Activated CD4-positive, alpha-beta T cell treated with anti-CD3 and anti-CD28 coated beads, Interleukin-2, Interleukin-6, amounts not matched to agents 100 ng/mL and 50 ng/mL, durations not matched to agents 16 hours and 8 hours (primary cell): ENCODE measurements at places on chromosomes 1 and 21.
A peak's percentile ranks its signal among the peaks of the same experiment; 100 is the strongest.

- DNase-seq = no peak
Observed at GRCh38 chr1:170354690-170355089, 177.3 kb upstream of the GORAB start.

GRCh38 chr1:55654750-55655149 is 439.6 kb upstream of the USP24 start:
- no peak for DNase-seq

GRCh38 chr1:64663668-64664067 is 81.2 kb upstream of the RAVER2 start:
- peak; percentile 28 for DNase-seq

GRCh38 chr21:45590246-45590725 is 48.0 kb upstream of the SLC19A1 start:
- peak; percentile 87 for DNase-seq

- DNase-seq = no peak
Observed at GRCh38 chr1:37052120-37052519, 17.8 kb upstream of the GRIK3 start.

GRCh38 chr1:234000557-234001041 is 96.1 kb downstream of the SLC35F3 start:
- no peak for DNase-seq

DNA sequence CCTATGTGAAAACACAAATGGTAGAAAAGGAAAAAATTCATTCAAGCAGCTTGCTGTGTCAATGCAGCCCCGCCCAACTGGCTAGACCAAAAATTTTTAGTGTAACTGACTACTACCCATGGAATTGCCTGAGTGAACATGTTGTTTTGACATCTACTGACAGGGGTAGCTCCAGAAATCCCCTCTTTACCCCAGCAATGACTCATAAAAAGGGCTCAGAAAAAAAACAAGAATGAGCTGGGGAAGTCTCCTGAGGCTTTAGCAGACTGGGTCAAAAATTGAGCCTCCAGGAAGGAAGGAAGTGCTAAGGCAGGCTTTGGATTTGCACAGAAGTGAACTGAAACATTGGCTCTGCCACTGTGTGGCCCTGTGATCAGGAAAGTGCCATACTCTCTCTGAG is 24.4 kb upstream of the FGGY start:
- DNase-seq = peak; percentile 20

DNA sequence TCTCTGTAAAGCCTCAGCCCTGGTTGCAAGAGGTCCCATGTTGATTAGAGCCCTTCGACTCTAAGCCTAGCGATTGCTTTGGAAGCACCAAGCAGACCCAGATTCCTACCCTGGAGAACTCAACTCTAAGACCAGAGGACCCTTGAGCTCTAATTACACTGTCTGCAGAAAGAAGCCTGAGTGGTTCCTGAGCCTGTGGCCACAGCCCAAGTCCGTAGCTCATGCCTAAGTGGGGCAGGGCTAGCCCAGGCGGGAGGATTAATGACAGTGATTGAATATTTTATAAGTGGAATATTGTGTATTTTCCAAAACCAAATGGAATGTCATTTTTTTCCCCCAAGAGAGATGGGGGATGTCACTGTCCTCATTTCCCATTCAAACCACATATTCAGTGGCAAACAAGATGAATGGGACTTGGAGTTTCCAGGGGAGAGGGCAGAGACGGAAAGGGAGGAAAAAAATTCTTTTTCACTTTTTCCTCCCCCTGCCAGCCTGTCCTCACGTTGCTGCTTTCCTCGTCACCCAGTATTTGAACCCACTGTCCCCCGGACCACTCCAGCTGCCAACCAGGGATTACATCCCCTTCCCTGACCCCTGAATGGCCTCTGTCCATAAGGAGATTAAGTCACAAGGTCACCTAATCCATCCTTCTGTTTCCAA is 79.6 kb upstream of the CTTNBP2NL start:
- DNase-seq = no peak

- no peak for DNase-seq
Observed at GRCh38 chr1:101566883-101567538, 330.2 kb downstream of the S1PR1 start.

DNA sequence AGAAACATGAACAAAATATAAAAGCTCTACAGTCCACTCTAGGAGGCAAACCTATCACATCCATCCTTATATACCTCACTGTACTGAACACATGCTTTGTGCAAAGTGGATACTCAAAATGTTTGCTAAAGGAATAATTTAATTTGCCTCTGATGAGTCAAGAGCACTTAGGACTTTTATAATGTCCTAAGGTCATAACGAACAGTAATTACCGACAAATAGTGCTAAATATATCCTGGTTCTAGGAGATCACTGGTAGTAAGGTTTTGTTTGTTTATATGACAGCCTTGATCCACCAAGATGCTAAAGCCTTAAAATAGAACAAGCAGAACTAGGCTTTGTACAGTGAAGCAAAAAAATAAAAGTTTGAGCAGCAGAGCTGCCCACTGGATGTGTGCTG is 70.6 kb downstream of the GADD45A start:
- DNase-seq = no peak

GRCh38 chr1:170568197-170568596 is 36.2 kb downstream of the GORAB start:
- DNase-seq = no peak

DNA sequence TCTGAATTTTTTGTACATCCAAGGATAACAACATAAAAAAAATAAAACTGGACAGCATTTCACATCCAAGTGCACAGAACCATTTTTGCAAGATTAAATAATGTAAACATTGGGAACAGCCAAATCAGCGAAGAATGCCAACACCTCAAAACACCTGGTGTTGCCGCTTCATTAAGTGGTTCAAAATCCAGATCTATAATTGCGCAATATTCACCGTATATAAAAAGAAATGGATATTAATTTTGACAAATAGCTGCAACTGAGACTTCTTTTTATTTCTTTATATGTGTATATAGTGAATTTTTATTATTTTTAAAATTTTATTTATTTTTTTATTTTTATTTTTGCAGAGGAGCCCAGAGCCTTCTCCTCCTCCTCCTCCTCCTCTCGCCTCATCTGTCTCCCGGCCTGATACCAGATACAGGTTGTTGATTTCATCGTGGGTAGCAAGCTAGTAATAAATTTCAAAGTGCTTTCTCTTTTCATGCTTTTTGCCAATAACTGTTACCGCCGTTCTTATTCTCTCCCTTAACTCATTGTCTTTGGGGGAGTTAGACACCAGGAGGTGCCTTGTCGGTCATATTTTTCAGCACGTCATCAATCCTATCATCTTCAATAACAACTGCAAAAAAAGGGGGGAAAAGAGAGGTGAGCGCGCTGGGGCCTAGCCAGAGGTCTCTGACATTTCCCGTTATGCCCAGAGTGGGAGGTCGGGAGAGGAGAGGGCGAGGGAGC is 2.7 kb downstream of the CAMK2N1 start:
- no peak for DNase-seq

- no peak for DNase-seq
Observed at GRCh38 chr1:241310451-241310850, 46.6 kb downstream of the RGS7 start.

DNA sequence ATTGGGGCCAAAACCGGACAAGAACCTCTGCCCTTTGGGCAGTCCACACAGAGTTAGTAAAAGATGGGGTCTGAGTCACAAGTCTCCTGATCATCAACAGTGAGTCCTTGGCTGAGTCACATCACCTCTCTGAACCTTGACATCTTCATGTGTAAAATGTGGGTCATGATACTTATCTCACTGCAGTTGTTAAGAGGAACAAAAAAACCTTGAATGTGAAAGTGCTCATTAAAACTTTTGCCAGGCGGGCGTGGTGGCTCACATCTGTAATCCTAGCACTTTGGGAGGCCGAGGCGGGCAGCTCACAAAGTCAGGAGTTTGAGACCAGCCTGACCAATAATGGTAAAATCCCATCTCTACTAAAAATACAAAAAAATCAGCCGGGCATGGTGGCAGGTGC is 15.7 kb downstream of the S100A16 start:
- peak; percentile 42 for DNase-seq

GRCh38 chr1:100643471-100644196 is 75.9 kb upstream of the VCAM1 start:
- no peak for DNase-seq

DNA sequence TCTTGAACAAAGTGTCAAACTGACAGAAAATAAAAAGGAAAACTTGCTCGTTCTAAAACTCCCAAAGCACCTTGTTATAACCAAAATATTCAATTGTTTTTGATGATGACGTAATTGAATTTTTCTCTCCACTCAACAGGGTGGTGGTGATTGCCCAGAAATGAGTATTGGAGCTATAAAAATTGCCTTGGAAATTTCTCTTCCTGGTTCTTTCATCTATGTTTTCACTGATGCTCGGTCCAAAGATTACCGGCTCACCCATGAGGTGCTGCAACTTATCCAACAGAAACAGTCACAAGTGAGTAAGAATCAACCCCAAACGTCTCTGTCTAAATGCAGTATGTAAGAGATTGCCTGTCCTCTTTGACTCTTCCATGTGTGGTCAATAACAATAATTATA is 130.1 kb downstream of the HMCN1 start:
- DNase-seq = no peak

DNA sequence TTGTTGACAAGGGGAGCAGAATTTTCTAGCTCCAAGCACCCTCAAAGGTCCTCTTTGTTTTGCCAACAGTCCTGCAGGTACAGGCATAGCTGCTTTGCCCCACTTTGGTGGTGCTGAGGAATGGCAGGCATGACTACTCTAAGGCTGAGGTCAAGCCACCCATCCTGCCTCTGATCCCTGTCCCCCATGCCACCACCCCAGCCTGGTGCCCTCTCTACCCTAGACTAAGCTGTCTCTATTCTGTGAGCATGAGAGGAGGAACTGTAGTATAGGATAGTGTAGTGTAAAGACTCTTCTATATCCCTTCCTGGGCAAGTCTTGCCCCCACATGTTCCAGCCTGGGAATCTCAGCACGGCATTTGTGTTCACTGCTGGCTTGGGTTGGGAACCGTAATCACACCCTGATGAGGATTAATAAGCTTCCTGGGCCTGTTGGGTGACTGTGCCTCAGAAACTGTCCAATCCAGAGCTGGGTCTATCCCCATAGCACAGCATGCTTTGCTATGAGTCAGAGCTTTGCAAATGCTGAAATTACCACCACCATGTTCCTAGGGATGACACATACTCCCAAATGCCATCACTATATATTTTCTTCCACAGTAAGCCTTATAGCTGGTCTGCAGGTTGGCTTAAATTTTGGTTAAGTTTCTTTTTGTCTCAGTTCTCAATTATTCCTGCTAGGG is 105.7 kb upstream of the PPP2R5A start:
- DNase-seq = no peak

DNA sequence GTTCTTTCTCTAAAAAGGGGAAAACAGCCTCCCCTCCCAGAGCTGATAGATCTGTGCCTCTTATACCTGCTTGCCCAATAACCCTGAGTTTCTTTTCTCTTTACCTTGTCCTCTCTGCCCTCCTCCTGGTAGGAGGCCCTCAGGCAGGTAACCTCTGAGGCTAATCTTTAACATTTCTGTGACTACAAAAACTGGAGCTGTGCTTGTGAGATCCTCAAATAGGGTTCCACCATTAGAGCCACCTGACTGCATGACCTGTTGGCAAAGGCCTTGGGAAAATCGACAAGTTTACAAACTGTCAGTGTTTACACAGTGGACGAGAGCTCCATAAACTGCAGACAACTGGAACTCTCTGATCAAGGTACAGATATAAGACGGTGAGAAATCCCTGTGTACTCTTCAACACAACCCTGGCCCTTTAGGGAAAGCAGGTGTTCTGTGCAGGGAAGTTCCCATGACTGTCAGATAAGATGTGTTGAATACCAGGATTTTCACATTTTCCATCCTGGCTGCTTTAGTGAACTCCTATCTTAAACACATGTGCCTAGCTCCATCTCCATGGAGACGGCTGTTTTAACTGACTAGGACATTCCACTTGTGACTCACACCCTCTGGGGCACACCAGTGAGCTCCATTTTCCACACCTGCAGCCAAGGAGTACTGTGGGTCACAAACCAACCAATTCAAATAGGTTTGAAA is 38.3 kb downstream of the ECE1 start:
- peak; percentile 11 for DNase-seq

DNA sequence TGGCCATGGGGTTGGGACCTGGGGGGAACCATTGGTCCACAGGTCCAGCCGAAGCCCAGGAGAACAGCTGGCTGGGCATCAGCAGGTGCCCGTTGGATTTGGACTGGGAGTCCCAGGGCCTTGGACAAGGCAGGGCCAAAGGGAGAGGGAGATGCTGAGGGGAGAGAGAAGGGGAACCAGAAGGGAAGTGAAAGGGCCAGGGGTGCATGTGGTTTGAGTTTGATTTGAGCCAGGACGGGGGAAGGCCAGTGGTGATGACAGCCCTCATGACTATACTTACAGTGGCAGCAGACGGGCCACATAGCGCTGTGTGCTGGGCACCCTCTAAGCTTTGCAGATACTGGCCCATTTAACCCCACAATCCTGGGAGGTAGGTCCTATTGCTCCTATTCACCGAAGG is 18.8 kb downstream of the AGRN start:
- no peak for DNase-seq

- no peak for DNase-seq
Observed at GRCh38 chr1:18496497-18497235, 15.9 kb downstream of the KLHDC7A start.

DNA sequence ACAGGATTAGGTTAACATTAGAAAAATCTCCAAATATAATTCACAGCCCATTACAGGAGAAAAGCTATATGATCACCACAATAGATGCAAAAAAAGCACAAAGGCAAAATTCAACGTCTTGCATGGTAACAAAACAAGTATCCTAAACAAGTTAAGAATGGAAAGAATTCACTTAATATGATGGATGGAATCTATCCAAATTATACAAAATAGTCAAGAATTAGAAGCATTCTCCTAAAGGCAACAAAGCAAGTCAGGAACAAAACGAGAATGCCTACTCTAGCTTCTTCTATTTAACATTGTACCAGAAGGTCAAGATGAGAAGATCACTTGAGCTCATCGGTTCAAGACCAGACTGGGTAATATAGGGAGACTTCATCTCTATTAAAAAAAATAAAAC is 442.8 kb downstream of the SETD4 start:
- no peak for DNase-seq

DNA sequence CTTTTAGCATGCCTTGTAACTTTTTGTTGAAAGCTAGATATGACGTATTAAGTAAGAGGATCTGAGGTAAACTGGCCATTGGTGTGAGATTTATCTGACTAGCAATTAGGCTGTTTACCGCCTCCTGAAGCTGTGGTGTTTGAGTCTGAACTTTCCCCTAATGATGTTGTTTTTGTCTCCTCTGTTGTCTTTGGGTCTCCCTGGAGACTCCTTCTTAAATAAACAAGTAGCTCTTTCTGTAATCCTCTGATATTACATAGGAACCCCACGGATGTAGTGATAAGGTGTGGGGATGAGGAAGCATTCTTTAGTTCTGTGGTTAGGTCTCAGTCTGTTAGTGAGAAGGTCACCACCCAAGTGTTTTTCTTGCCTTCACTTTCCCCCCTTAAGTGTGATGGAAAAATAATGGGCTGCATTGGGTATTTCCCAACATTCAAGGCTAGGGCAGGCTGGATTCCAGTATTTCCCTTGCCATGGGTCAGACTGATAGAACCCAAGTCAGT is 33.0 kb downstream of the PRSS38 start:
- no peak for DNase-seq

- DNase-seq = no peak
Observed at GRCh38 chr1:23726686-23727085, 16.6 kb upstream of the ELOA start.

- no peak for DNase-seq
Observed at GRCh38 chr1:211127166-211127565, 6.8 kb downstream of the KCNH1 start.

- DNase-seq = peak; percentile 15
Observed at GRCh38 chr1:114467491-114467890, 43.5 kb downstream of the TRIM33 start.
